Activated CD4-positive, alpha-beta T cell treated with anti-CD3 and anti-CD28 coated beads, Interleukin-2, amount 50 U/mL, for 48 hours (primary cell): ENCODE measurements at places on chromosomes 6 and 20.
A peak's percentile ranks its signal among the peaks of the same experiment; 100 is the strongest.

GRCh38 chr6:141783585-141783984 lies 349.1 kb upstream of the GJE1 start:
- no peak for DNase-seq

DNA sequence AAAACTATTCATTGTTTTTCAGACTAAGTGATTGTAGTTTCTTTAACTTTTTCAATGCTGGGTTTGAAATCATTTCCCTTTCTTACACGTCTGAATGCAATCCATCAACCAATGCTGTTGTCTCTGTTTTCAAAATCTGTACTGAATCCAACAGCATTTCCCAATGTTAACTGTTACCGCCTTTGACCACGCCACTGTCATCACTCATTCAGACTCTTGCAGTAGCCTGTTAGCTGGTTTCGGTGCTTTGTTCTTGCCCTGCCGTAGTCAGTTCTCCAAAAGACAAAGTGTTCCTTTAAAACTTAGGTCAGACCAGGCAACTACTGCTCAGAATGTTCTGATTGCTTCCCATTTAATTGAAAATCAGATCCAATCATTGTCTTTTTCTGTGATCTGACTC lies 131.3 kb downstream of the PLCB4 start:
- no peak for DNase-seq

GRCh38 chr6:111342913-111343312 lies 140.1 kb downstream of the REV3L start:
- no peak for DNase-seq

DNA sequence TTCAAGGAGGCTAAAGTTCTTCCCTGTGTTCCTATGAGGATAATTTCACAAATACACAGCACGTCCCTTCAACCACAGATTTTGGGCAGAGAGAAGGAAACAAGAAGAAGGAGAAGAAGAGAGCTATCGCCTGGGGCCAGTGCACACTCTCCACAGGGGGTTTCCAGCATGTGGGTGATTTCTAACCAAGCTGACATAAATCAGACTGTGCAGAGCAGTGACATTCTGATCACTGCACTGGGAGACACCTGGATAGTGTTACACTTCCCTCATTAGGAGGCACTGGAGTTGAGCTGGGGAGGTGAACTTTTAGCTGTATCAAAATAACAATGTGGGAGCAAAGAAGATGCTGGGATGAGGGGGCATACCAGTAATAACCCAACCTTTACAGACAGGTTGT lies 71.8 kb upstream of the CENPW start:
- DNase-seq: no peak

DNA sequence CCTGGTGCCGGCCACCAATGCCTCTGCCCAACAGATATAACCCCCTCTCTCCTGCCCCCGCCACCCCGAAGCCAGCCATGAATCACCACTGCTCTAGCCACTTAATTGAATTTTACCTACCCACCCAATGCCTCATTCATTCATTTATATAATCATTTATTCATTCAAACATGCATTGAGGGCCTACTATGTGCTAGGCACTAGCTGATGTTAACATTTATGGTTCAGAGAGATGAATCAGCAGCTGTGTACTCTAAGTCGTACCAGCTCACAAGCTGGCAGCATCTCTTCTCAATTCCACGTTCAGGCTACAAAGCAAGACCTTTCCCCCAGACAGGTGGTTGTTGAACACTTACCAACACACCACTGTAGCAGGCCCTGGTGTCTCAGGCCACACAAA lies 12.9 kb upstream of the MDGA1 start:
- DNase-seq: no peak

DNA sequence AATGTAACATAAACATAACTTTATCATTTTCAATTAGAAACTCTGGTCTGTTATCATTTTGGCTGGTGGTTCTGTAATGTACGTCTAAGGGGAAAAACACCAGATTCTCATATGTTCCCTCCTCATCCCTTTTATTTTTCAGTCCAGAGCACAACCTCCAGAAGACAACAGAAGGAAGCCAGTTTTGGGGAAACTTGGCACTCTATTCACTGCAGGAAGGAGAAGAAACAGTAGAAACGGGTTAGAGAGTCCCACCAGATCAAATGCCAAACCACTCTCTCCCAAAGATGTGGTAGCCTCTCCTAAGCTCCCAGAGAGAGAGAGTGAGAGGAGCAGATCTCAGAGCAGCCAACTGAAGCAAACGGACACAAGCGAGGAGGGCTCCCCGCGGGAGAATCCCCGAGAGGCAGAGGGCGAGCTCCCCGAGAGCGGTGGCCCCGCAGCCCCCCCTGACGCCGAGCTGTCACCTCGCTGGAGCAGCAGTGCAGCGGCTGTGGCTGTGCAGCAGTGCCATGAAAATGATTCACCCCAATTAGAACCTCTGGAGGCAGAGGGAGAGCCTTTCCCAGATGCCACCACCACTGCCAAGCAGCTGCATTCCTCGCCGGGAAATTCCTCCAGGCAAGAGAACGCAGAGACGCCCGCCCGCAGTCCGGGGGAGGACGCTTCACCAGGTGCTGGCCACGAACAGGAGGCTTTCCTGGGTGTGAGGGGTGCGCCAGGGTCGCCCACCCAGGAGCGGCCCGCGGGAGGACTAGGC lies 117.8 kb downstream of the RTN4IP1 start:
- DNase-seq: peak; percentile 52

DNA sequence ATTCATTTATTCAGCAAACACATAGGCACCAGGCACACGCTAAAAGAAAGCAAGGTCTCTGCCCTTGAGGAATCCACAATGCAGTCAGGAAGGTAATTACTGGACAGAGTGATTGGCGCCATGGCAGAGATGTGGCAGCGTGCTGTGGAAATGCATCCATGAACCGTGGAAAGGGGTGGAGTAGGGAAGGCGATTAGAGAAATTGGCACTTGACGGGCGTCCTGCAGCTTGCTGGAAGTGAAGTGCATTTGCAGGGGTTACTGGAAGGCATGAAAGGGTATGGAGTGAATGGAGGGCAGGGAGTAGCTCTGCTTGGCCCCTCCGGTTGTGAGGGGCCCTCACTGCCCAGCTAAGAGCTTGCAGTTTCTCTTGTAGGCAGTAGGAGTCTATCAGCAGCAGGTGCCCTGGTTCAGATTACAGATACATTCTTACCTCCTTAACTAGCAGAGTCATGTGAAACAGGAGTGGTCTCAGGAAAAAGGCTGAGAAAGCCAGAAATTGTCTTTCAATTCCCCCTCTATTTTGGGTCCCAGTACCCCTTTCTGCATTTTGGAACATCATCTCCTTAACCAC lies 122.5 kb upstream of the TIAM2 start:
- no peak for DNase-seq
